ENCODE measurements at places on chromosomes 11 and 22.

GRCh38 chr11:2327032-2327431, 25.2 kb downstream of the TSPAN32 start:
- no peak for DNase-seq

- DNase-seq: peak; percentile 42
Observed at GRCh38 chr22:26546282-26546681, 34.0 kb upstream of the TFIP11 start.

GRCh38 chr11:43942662-43943371, 380 bp downstream of the C11orf96 start:
- peak; percentile 36 for DNase-seq

DNA sequence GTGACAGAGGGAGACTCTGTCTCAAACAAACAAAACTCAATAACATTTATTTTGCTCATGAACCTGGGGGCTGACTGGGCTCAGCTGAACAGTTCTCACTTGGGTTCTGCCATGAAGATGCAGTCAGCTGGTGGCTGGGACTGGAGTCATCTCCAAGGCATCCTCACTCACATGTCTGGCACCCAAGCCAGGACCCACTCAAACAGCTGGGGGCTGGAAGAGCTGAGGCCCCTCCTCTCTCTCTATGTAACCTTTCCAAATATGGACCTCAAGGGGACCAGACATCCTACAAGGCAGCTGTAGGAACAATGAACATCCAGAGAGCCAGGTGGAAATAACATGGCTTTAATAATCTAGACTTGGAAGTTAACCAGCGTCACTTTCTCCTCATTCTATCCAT, 16.8 kb downstream of the HSPA8 start:
- DNase-seq: no peak

DNA sequence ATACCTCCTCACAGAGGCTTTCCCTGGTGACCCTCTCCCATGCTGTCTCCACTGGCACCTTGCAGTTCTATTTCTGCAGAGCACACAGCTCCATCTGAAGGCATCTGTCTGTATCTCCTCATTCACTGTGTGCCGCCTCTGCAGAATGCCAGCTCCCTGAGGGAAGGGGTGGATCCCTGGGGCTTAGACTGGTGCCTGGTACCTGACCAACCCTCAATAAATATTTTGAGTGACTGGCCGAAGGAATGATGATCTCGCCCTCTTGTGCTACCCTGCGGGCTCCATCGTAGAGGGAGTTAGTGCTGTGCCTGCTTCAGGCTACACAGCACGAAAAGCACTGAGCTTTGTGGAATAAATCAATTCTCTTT, 1.6 kb downstream of the CBX7 start:
- no peak for DNase-seq

GRCh38 chr11:22930816-22931594, 70.7 kb upstream of the CCDC179 start:
- no peak for DNase-seq

GRCh38 chr22:29842740-29843139, 4.7 kb upstream of the ASCC2 start:
- DNase-seq: no peak

GRCh38 chr22:48256041-48256739, 1493.7 kb downstream of the TBC1D22A start:
- DNase-seq: no peak

GRCh38 chr11:67453816-67454732, 1.1 kb upstream of the CABP4 start:
- no peak for DNase-seq

DNA sequence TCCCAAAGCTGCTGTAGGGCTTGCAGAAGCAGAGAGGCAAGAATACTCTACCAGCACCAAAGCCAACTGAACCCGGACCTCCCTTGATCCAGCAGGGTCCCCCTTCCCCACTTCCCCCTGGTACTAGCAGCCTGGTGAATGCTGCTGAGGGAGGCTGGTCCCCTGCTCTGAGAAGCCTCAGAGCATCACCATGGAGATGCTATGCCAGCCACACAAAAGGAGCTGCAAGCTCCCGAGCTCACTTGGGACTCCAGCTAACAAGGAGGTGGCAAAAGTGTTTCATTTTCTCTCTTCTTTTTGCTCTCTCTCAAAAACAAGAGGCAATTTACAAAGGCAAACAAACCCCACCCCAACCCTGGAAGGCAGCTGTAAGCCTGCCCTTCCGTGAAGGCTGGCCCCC, 509.8 kb downstream of the BUD13 start:
- no peak for DNase-seq

- no peak for DNase-seq
Observed at GRCh38 chr11:44876194-44876723, 74.4 kb downstream of the TP53I11 start.

- no peak for DNase-seq
Observed at GRCh38 chr11:111878385-111878848, 548 bp downstream of the FDXACB1 start.

- no peak for DNase-seq
Observed at GRCh38 chr22:23523713-23524112, 56.4 kb downstream of the IGLL1 start.

- DNase-seq: no peak
Observed at GRCh38 chr11:70481625-70482528, 83.5 kb downstream of the CTTN start.

DNA sequence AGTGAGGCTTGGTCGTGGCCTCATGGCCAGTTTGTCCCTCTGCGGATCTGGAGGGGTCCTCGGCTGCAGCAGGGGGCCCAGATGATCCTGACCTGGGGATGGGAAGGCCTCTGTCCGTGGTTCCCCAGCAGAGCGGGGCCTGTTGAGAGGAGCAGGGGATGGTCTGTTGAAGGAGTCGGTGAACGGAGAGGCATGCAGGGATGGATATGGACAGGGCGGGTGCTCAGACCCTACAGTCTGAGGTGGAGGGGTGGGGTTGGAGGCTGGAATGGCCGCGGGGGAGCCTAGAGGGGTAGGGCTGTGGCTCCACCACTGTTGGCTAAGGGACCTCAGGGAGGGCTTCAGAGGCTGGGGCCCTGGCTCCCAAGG, 33.8 kb downstream of the RTN4R start:
- DNase-seq: no peak

DNA sequence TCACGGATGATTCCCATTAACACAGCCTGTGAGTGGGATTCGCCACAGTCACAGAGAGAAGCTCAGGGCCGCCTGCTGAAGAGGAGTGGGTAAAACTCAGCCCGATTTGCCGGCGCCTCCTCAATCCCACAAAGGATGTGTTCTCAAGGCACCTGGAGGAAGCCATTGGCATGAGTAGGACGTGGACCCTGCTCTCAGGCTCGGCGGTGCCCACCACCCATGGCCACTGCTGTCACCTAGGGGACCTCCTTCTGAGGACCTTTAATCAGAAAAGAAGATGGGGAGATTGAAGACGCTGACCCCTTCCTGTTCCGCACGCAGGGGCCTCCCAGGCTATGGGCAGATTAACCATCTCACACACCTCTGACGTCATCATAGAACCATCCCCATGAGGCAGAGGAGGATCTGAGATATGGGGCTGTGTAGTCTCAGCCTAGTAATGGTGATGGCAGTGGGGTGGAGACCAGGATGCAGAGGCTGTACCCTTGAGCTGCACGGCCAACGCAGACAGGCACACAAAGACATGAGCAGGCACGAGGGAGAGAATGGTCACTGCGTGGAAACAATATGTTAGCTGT, 571.8 kb downstream of the BRD1 start:
- DNase-seq: no peak

GRCh38 chr11:55791606-55792005, 3.8 kb upstream of the OR5D14 start:
- no peak for DNase-seq

- no peak for DNase-seq
Observed at GRCh38 chr11:97751405-97751804, 1269.3 kb upstream of the CNTN5 start.

DNA sequence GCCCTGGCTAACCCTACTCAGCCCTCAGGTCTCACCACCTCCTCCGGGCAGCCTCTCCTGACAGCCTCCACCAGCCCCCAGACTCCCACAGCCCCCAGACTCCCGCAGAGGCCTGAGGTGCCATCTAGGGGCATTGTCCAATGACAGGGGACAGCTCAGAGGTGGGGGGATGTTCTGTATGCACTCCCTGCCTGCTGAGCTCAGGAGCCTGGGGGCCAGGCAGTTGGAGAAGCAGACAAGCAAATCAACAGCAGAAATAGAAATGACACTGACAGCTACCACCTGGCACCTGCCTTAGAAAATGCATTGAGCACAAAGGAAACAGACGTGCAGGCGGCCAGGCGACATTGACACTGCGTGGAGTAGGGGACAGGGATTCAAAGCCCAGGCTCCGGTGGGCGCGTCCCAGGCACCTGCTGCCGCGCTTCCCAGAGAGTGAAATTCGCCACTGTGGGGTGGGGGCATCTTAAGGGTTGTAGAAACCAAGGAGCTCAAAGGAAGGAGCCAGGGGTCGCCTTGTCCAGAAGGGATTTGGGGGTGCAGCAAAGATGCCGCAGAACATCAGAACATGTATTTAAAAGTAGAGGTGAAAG, 22.5 kb upstream of the WNT7B start:
- no peak for DNase-seq

DNA sequence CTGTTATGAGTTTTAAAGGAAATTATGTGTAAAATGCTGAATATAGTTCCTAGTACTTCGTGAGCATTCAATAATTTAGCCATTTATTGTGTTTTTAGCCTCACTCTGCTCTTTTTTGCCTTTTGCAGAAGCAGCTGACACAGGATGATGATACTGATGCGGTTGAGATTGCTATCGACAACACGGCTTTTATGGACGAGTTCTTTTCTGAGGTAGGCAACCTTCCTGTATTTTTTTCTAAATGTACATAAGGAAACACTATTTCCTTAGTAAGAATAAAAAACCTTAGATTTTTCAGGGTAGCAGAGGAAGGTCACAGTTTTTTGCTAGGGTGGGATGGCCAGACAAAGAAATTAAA, 17.9 kb downstream of the STX3 start:
- DNase-seq: no peak

- DNase-seq: no peak
Observed at GRCh38 chr11:119572481-119573424, 149.8 kb upstream of the THY1 start.

DNA sequence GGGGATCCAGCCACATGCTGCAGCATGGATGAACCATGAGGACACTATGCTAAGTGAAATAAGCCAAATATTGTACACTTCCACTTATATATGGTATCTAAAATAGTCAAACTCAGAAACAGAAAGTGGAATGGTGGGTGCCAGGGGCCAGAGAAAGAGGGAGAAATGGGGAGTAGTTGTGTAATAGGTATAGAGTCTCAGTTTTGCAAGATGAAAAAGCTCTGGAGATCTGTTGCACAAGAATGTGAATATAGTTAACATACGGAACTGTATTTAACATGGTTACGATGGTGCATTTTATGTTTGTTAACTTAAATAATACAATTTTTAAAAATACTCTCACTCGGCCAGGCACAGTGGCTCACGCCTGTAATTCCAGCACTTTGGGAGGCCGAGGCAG, 21.2 kb downstream of the GDPD5 start:
- DNase-seq: no peak

All from hypothalamus (tissue), 51 donors.